ENCODE measurements at places on chromosomes 4 and X.

DNA sequence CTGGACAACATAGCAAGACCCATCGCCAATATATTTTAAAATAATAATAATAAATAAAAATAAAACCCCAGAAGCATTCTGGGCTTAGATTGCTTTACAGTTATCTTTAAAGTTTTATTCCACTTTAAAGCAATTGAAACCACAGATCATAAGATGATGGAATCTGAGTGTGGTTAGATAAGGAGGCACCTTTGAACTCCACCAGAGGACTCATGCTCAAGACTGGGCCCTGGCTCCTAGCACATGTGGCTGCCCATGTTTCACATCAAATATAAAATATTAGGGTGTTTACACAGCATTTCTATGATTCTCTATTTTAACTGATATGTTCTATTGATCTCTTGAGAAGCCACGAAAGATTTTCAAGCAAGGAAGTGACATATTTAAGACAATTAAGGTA is 52.6 kb upstream of the BBS12 start:
- no peak for DNase-seq

DNA sequence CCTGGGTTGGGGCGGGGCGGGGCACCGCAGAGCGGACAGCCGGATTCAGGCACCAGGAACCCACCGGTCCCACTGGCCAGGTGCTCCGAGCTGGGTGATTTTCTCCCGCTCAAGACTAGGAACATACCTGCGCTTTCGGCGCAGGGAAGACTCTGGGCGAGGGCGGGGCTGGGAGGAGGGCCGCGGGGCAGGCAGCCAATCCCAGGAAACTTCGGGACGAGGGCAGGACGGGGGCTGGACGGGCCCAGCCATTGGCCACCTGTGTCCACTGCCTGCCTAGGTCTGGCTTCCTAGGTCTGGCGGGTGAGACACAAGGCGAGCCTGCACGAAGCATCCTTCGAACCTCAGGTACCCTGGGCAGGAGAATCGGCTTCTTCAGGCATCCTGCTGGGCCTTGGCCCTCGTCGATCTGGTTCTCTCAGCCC is 274 bp upstream of the ERVMER34-1 start:
- peak; percentile 19 for DNase-seq

- no peak for DNase-seq
Measured at GRCh38 chr4:99144070-99144469, at the start of gene ADH4. ADH4 (minus strand) TSS chr4:99144297; CDS start chr4:99144222, 75 bp downstream.

DNA sequence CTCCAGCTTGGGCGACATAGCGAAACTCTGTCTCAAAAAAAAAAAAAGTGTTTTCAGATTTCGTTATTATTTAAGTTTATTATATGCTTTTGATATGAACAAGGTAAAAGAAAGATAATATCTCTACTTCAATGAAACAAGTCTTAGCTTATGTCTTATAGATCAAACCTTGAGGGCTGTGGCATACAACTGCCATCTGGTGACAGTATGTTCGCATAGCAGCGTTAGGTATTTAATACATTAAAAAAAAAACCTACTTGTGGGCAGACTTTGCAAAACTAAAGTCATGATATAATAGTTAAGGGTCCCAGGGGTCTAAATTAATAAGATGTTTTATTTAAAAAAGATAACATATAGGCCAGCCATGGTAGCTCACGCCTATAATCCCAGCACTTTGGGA is 161.2 kb upstream of the AMOT start:
- DNase-seq: no peak

DNA sequence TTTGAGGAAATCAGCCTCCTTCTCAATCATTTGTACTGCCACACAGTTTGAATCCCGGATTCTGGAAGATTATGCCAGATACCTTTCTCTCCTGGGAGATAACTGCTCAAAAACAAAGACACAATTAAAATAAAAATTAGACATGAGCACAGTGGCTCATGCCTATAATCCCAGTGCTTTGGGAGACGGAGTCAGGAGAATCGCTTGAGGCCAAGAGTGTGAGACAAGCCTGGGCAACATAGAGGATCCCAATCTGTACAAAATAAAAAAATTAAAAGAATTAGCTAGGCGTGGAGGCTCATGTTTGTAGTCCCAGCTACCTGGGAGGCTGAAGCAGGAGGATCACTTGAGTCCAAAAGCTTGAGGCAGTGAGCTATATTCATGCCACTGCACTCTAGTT is 376.3 kb upstream of the ZFP42 start:
- no peak for DNase-seq

DNA sequence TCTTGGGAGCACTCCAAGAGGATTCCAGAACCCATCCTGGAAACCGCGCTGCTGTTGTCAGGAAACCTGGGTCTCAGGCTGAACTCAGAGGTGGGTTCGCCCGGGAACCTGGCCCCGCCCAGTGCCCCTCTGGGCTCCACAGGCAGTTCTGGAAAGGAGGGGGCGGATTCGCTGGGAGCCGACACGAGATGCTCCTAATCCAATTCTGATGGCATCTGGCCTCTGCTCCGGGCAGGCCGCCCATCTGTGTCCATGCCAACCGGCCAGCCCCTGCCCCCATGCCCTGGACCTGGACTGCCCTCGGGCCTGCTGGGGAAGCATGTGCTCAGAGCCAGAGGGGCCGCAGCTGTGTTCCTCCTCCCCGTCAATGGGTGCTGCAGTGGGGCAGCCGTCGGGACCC is 21.0 kb downstream of the ATP2B3 start:
- DNase-seq: no peak

DNA sequence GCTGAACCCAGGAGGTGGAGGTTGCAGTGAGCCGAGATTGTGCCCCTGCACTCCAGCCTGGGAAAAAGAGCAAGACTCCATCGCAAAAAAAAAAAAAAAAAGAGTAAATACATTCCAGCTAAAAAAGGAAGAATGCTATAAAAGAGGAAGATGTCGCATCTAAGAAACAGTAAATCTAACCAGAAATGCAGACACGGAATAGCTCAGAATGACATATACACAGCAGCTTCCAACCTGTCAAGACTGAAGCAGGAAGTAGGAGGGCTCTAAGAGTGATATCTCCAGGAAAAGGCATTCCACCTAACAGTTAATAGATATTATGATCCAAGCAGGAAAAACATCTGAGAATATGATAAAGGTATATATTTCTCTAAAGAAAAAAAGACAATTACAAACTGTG is 16.0 kb downstream of the CLOCK start:
- DNase-seq: no peak

DNA sequence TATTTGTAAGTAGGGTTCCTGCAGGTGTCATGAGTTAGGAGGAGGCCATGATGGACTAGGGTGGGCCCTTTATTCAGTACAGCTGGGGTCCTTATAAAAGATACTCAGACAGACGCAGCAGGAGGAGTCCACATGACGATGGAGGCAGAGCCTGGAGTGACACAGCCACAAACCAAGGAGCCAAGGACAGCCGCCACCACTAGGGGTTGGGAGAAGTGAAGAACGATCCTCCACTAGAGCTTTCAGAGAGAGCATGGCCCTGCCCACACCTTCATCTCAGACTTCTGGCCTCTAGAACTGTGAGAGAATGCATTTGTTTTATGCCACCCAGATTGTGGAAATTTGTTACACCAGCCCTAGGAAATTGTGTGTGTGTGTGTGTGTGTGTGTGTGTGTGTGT is 31.1 kb downstream of the JAKMIP1 start:
- DNase-seq: no peak

DNA sequence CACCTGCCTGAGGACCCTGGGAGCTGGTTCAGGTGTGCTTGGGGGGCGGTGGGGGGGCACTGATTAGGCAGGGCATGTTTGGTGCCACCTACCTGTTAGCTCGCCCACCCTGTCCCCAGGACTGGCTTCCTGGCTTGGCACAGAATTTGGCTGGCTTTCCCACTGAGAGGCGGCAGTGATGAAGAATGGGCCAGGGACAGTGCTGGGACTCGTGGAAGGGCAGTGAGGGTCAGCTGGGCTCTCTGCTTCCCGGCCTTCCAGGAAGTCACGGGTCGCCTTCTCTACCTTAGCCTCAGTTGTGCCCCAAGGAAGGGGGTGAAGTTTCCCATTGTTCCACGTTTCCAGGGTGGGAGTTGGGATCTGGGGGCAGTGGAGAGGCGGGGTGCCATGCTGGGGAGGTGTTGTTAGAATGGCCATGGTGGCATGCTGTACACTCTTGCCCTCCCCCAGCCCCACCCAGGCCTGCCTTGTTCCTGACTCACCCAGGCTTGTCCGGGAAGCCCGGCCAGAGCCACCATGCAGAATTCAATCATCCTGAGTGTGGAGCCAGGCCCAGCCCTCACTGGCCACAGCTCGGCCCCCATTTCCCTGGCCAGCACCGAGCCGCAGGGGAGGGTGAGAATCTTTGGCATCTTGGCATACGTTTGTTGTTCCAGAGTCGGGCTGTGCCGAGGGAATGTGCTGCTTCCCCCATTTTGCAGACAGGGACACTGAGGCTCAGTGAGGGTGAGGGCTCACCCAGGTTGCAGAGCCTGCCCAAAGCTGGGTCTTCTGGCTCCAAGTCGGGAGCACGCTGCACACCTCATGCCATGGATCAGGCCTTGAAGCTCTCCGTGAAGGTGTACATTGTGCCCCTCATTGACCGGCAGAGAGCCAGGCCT is 21.9 kb upstream of the GPR78 start:
- no peak for DNase-seq

- DNase-seq: no peak
Measured at GRCh38 chr4:34261799-34262314, 1982.5 kb downstream of the ARAP2 start.

DNA sequence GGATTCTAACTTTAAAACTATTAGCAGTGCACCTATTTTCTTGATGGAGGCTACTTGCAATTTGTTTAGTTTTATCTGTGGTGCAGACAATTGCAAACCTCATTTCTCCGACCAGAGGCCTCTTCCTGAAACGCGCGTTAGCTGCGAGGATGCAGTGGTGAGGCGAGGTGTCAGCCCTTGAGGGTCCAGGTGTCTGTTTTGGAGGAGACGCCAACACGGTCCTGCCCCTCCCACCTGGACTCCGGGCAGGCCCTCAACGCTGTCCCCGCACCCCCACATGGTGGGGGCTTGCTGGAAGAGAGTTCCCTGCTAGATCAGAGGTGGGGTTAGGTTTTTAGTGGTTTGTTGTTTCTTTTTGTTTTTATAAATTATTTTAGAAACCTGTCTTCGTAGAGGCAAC is 34.4 kb downstream of the PCGF3 start:
- DNase-seq: no peak

DNA sequence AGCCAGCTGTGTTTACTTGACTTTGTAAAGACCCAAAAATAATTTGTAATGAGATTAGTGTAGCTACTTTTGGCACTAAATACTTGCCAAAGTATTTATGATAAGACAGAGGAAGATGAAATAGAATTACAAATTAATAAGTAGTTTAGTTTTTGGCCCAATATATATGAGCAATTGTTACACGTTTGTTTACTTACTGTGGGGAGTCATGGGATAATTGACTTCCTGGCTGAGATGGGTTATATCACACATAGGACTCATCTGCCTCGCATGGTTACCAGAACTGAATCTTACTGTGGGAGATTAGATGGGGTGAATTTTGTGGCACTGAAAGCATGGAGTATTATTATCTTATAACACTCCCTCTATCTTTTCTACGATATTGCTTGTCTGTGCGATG is 66.6 kb downstream of the INTS12 start:
- DNase-seq: no peak

Data from activated T-cell treated with anti-CD3 and anti-CD28 coated beads, Interleukin-2, amount 50 U/mL, for 48 hours (primary cell).